Mesothelial cell of epicardium (in vitro differentiated cells): ENCODE measurements at places on chromosomes 5 and 9. TPM values are rescaled to one million over a fixed set of nuclear protein-coding genes. Genes with fewer than 3 reads are reported as not detected.

DNA sequence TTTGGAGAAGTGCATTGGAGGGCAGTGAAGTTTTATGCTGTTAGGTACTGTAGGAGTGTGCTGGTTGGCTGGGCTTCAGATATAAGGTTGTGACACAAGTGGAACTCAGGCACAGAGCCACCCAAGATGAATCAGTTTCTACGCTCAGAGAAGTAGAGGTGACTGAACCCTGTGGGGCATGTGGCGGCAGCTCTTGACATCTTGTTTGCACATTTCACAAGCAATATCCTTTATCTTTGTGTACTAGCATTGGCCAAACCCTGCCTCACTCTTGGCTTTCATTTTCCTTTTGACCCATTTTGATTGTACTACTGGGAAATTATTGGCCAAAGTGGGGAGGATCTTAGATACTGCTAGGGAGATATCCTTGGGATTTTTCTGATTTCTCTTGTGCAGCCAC, 110.0 kb downstream of the PSAT1 start:
- H3K27me3 ChIP-seq = peaks cover 41% of the 10 kb centered on the region
- no peak overlapping the region for H3K4me3 ChIP-seq
- peaks cover 7% of the 10 kb centered on the region for H3K4me1 ChIP-seq
- H3K36me3 ChIP-seq = no peaks in the 10 kb centered on the region

GRCh38 chr9:99365233-99365980, 143.3 kb downstream of the SEC61B start:
- H3K27me3 ChIP-seq = peaks cover 21% of the 10 kb centered on the region
- peak overlapping the region; percentile 63 for H3K27ac ChIP-seq
- no peaks in the 10 kb centered on the region for H3K36me3 ChIP-seq

The PCDHGA6 gene
- total RNA-seq = 0.25 to 0.60 TPM (median 0.57 TPM) in 3 replicates

DNA sequence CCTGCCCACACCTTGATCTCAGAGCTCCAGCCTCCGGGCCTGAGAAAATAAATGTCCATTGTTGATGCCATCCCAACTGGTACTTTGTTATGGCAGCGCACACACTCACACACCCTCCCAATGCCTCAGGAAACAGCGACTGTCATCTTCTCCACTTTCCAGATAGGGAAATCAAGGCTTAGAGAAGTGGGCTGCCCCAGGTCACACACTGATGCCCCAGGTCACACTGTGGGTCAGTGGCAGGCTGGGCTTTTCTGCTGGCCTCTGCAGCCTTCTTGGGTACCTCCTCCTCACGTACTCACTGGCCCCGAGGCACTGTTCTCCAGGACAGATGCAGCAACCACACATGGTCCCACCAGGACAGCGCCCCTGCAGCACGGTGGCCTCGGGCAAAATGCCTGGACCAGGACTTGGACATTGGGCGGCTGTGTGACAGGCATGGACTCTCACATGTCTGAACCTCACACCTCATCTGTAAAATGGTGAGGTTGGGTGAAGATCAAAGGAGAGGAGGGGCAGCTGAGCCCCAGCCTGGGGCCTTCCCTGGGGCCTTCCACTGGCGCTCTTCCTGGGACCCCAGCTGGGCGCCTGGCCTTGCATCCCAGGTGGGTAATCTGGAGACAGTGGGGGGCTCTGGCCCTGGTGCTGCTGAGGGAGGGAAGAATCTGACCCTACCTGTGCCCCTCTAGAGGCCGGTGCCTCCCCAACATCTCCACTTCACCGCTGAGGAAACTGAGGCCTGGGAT, 156.0 kb downstream of the COL23A1 start:
- no peak overlapping the region for H3K27ac ChIP-seq
- H3K4me3 ChIP-seq = no peak overlapping the region
- H3K27me3 ChIP-seq = no peaks in the 10 kb centered on the region
- no peaks in the 10 kb centered on the region for H3K36me3 ChIP-seq
- DNase-seq = peak; percentile 16
- H3K4me1 ChIP-seq = peaks cover 27% of the 10 kb centered on the region

- DNase-seq = no peak
- no peaks in the 10 kb centered on the region for H3K27me3 ChIP-seq
- peak overlapping the region; percentile 64 for H3K27ac ChIP-seq
- H3K4me3 ChIP-seq = no peak overlapping the region
- no peaks in the 10 kb centered on the region for H3K36me3 ChIP-seq
- peaks cover 14% of the 10 kb centered on the region for H3K4me1 ChIP-seq
These were observed 189.0 kb downstream of the PALM2AKAP2 start for GRCh38 chr9:109969011-109969410.

The PLEKHG4B gene
- 65.6 to 71.2 TPM (median 70.0 TPM) in 3 replicates for total RNA-seq
